SK-MEL-5 (cell line): ENCODE measurements at places on chromosomes 6 and 20.
A peak's percentile ranks its signal among the peaks of the same experiment; 100 is the strongest.

GRCh38 chr6:110728501-110728900, 86.8 kb downstream of the CDK19 start:
- DNase-seq = no peak

DNA sequence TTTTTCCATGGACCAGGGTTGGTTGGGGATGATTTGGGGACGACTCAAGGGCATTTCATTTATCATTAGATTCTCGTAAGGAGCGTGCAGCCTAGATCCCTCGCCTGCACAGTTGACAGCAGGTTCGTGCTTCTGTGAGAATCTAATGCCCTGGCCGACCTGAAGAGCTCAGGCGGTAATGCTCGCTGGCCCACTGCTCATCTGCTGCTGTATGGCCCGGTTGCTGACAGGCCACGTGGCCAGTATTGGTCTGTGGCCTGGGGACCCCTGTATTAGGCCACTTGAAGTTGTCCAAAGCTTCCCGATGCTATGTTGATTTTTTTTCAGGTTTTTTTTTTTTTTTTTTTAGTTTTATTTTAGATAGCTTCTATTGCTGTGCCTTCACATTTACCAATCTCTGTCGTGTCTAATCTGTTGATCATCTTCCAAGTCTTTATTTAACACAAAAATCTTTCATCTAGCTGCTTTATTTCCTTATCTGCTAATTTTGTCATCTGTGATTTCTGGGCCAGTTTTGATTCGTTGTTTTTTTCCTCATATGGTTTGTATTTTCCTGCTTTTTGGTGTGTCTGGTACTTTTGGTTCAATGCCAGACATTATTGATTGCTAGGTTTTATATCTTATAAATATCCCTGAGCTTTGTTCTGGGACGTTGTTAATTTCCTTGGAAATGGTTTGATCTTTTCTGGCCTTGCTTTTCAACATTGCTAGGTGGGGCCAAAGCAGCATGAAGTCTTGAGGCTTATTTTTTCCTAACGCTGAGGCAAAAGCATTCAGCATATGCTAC, 41.1 kb downstream of the DYNLT1 start:
- DNase-seq = no peak

DNA sequence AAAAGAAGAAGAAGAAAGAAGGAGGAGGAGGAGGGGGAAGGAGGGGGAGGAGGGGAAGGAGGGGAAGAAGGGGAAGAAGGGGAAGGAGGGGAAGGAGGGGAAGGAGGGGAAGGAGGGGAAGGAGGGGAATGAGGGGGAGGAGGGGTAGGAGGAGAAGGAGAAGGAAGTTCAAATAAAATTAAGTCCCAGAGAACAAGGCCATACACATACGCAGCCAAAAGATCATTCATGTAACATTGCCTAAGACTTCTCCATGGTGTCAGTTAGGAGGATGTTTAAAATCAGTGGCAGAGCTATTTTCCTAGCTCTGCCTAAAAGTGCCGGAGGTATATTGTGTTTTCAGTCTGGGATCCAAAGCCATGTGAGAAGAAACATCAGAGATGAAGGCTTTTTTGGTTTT, 75.8 kb downstream of the PLCB4 start:
- no peak for DNase-seq

DNA sequence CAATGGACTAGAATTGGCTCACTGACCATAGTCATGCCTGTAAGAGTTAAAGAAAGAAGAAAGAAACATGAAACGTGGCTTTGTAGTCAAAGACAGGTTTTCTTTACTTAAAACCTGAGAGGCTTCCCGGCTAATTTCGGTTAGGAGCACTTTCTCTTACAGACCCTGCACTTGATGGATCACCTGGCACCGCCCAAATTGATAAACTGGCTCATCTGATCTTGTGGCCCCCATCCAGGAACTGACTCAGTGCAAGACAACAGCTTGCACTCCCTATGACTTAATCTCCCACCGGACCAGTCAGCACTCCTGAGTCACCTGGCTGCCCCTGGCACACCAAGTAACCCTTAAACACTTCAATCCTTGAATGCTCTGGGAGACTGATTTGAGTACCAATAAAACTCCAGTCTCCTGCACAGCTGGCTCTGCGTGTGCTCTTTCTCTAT, 12.3 kb downstream of the TMEM14B start:
- no peak for DNase-seq

DNA sequence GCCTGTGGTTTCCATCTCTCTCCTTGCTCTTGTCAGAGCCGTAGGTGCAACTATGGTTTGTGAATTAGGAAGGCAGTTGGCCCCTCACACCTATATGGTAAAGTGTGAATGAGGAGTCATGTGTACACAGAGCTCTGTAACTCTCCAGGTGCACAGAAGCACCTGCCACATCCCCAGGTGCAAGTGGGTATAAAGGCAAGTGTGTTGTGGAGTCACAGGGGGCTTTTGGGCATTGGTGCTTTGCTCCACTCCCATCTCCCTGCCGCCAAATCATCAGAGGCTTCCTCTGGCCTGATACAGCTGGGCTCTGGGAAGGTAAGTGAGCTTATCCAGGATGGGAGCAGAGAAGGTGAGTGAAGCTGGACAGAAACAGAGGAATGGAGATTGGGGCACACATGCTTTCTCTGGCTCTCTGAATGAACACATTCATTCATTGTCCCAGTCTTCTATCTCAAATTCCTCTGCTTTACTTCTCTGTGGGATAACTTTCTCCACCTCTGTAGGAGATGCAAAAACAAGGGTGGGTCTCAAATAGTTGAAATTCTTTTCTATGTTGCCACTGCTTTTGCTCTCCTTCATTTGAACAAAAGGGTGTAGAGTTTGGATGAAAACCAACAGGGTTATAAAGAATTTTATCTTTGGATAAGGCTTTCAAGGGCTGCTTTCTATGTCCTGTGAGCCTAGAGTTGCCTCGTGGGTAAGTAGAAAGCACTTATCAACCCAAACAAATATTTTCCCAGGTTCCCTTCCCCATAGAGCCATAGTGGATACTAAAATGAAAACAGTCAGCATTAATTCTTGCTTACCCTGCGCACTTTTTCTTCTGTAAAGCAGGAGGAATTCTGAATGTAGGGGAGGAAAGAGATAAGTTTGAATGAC, 45.0 kb upstream of the RIPOR2 start:
- DNase-seq = no peak

DNA sequence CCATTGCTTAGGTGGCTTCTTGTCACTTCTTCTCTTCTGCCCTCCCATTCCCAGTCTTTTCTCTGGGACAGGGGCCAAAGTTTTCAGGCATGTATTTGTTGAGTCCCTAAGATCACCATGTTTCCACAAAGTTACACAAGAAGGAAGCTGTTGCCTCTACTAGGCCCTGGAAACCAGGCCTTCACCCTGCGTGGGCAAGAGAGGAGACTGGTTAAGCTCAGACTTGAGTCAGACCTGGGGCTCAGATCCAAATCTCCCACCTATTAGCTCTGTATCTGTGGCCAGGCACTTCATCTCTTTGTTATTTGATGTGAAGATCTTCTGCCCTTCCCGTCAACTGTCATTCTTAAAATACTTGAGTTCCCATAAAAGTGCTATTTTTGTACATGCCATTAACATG, 154.6 kb downstream of the SASH1 start:
- no peak for DNase-seq

- DNase-seq = no peak
Observed at GRCh38 chr6:109428889-109429477, 11.4 kb downstream of the PPIL6 start.

DNA sequence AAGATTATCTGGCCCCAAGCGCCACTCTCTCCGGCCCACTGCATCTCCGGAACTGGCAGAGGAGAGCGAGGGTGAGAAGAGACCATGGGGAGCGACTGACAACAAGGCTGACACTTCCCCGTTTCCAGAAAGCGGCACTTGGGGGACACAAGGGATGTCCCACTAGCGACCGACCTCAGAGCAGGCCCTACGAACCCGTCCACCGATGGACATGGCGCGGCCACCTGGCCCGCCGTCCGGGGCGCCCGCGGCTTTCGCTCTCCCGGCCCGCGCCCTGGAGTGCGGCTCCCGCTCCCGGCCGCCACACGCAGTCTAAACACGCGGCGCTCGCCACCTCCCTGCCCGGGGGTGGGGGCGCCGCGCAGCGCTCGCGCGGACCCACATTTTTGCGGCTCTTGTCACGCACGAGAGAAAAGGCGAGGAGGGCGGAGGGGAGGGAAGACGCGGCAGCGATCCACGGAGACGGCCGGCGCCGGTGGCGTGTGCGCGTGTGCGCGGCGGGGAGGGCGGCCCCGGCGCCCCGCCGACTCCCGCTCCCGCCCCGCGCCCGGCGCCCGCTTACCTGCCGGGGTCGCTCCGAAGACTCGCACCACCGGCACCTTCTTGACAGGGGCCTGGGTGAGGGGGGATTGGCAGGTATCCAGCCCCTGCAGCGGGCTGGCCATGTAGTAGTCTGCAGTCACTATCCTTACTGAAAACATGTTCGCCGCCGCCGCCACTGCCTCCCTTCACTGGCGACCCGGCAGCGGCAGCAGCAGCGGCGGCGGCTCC, 645 bp downstream of the REV3L start:
- DNase-seq = no peak

DNA sequence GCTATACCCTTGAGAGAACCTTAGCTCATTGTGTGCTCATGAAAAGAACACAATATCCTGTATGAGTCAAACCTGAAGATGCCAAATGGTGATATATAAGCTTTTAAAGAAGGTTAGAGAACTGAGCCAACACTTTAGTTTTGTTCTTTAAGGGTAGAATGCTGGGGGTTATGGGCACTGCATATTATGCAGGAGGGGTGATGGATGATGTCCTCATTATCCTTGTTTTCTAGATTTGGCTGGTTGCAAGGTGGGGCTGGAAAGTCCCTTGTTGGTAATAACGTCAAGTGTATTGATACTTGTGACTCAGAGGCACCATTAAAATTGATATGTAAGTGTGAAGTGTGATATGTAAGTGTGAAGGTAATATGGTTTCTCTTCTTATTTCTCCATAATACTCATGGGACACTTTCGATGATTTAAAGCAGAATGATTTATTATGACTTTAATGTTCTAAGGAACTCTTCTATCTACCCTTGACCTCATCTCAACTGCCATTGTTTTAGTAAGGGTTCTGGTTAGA, 113.7 kb upstream of the DTNBP1 start:
- no peak for DNase-seq

- no peak for DNase-seq
Observed at GRCh38 chr6:112710710-112711109, 363.6 kb downstream of the RFPL4B start.

DNA sequence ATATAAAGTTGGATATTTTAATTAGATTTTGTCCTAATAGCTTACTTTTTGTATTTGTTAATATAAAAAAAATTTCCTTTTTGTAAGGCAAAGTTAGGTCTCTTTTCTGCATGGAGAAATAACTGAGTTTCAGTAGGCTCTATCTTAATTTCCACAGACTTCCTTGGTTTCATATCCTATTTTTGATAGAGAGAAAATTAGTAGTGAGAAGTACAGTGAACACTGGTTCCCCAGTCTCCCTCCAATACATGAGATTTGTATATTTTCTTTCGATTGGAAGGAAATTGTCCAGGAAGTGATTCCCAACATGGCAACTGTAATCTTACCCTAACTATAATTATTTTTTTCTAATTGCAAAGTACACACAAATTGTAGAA, 26.4 kb downstream of the TRIM27 start:
- no peak for DNase-seq

DNA sequence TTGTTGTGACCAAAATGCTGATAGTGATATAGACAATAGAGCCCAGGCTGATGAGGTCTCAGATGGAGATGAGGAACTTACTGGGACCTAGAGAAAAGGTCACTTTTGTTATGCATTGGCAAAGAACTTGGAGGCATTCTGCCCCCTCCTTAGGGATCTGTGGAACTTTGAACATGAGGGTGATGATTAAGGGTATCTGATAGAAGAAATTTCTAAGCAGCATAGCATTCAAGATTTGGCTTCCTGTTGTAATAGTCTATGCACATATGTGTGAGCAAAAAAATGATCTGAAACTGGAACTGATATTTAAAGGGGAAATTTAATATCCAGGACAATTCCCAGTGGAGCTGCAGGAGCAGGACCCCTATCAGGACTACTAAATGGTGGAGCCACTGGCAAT, 17.1 kb downstream of the HLA-A start:
- DNase-seq = no peak

- no peak for DNase-seq
Observed at GRCh38 chr6:108755257-108756240, 92.7 kb upstream of the ARMC2 start.

GRCh38 chr6:134230940-134231339, 87.0 kb downstream of the SGK1 start:
- DNase-seq = no peak

- DNase-seq = no peak
Observed at GRCh38 chr6:14897831-14898230, 348.0 kb upstream of the JARID2 start.

DNA sequence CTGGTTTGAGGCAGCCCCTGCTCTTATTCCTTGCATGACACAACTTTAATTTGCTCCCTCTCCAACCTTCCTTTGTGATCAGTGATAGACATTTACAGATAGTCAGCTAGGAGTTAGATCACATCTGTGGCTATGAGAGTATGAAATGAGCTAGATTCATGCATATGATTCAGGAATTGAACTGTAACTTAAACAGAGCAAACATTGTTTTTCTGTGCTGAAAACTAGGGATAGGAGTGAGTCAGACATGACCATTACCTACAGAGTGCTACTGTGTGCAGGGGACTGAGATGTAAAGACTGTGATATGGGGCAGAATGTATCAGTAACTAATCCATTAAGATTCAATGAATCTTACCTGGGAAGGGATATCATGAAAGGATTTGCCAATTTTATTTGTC, 279.4 kb upstream of the SPTLC3 start:
- peak; percentile 58 for DNase-seq

GRCh38 chr20:4252005-4252404, 236.6 kb upstream of the RNF24 start:
- no peak for DNase-seq

DNA sequence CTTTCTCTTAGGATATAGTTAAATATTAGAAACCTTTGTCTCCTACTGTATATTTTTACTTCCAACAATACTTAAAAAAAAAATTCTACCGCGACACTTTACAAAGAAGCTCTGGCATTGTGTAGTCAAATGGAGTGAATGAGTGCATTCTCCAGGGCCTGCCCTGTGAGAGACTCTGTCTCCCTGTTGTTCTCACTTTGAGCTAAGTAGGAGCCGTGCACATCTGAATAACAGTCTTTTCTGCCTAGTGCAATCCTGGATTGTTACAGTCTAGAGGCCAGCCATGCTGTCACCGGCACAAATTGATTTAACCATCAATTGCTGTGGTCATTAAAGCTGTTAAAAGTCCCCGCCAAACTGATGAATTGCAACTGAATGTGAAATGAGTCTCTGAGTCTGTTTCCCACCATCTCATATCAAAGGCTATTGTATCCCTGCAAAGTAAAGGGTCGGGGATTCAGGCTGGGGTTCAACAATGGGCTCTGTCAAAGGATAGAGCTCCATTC, 156.0 kb downstream of the RFPL4B start:
- peak; percentile 15 for DNase-seq

GRCh38 chr6:134314006-134314821, 3.7 kb downstream of the SGK1 start:
- no peak for DNase-seq
